ENCODE measurements at places on chromosomes 4 and X.

- DNase-seq: no peak
Measured at GRCh38 chr4:183596067-183596757, 62.8 kb downstream of the RWDD4 start.

GRCh38 chr4:90857081-90857820 lies 730.1 kb downstream of the CCSER1 start:
- no peak for DNase-seq

DNA sequence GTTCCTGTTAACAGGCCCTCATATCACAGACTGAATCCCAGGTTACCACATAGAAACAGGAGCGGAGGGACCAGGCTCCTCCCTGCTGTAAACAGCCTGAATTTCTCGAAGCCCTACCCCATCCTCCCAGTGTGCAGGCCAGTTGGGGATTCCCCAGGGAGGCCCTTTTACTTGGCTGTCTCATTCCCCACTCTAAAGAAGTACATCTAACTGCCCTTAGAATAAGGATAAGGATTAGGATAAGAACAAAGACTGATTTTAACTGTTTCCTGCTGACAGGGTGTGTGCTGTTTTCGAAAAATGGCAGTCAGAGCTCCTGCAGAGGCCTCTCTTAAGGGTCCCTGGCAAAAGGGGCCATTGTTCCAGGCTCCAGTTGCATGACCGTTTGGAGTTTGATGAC lies 133.7 kb downstream of the PAPSS1 start:
- DNase-seq: no peak

- no peak for DNase-seq
Measured at GRCh38 chr4:6869944-6870343, 39.7 kb upstream of the TBC1D14 start.

GRCh38 chr4:109649872-109650271 lies 53.4 kb downstream of the CASP6 start:
- DNase-seq: no peak

Measured in stimulated activated CD8-positive, alpha-beta memory T cell treated with anti-CD3 and anti-CD28 coated beads, Interleukin-7, amount 100 ng/mL, for 24 hours (primary cell).